ENCODE measurements at places on chromosomes 16 and 17.

DNA sequence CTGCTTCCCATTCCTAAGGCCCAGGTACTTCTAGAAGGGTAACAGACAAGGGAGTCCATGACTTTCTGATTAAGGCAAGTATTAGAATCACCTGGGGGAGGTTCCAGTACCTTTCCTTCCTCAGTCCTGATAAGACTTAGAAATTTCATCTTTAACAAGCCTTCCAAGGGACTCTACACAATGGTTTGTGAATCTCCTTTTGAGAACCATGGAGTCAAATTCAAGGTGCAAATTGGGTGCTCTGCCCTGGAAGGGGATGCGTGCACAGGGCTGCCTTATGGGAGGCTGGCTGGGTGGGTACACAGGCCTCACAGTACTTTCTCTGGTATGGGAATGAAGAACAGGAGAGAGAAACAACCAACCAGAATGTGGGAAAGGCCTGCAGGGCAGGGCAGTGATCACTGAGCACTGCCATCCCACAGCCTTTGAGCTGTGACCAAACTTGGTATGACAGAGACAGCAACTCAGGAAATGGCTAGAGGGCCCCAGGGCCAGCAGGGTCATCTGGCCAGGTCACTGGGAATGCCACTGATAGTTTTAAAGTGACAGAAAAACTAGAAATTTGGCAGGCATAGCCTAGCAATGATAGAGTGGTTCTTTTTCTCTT is 3.6 kb upstream of the TMIGD1 start:
- DNase-seq: no peak

DNA sequence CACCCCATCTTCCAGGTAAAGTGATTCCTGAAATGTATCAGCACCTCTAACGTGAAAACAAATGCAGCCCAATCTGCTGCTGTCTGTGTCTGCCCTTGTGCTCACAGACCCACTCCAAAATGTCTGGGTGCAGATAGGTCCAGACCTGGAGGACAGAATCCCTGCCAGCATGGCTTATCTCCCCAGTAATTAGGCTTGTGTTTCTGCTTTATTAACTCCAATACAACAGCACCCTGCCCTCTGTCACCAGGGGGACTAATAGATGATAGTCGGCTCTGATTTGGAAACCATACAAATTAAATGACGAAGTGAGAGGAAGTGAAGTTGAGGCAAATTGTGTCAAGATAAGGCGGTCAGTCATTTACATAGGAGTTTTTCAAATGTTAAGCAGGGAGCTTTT is 608.3 kb upstream of the SALL1 start:
- no peak for DNase-seq

- peak; percentile 80 for DNase-seq
Observed at GRCh38 chr16:12132290-12132689, 155.8 kb downstream of the SNX29 start.

DNA sequence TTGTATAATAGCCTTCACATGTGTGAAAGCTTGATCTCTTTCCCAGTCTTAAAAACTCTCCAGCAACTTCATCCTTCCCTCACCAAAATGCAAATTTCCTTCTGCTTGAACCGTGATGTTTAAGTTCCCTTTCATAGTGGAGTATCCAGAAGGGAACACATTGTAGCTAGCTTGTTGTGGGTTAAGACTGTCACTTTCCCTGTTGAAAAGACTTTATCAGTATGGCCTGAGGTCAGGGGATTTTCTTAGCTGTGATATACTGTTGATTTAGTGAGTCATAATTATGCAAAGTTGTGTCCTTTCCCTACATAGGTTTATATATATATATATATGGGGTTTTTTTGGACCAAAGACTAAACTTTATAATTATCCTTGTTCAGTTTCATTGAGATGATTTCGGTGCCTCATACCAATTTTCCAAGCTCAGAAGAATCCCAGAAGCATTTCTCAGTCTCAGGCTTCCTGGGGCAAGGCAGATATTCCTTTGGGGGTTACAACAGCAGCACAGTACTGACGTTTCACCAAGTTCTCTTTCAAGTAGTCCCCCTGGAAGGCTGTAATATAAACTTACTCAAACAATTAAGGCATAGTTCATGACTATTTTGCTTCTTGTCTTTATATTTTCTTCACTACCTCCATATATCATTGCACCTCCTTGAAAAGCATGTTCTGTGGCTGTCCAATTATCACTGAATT is 35.7 kb downstream of the ESRP2 start:
- DNase-seq: peak; percentile 45

Measured in foreskin fibroblast (primary cell).